Epithelial cell of proximal tubule (primary cell): ENCODE measurements at places on chromosomes 3 and 15. TPM values are rescaled to one million over a fixed set of nuclear protein-coding genes. Genes with fewer than 3 reads are reported as not detected.

The LMCD1 gene
- total RNA-seq = 69.0 and 70.2 TPM in 2 replicates

- DNase-seq = no peak
Measured at GRCh38 chr3:52032702-52033408, 23.5 kb downstream of the DUSP7 start.

DNA sequence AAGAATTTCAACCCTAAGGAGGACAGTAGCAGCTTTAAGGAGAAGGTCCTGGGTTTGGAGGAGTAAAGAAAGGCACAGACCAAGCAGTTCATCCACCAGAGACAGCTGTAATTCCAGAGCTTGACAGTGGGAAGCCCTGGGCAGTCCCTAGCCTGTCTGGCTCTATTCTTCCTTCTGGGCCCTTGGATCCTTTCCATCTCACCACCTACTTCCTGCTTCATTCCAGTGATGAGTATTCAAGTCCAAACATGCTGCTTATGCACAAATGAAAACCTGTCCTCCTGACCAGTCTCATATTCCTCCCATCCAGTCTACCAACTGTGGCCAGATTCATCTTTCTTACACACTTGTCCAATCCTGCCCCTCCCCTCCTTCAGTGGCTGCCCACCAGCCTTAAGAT, 171.4 kb downstream of the CNTN3 start:
- DNase-seq = no peak

GRCh38 chr3:120092474-120092873, 1.8 kb downstream of the GSK3B start:
- no peak for DNase-seq

DNA sequence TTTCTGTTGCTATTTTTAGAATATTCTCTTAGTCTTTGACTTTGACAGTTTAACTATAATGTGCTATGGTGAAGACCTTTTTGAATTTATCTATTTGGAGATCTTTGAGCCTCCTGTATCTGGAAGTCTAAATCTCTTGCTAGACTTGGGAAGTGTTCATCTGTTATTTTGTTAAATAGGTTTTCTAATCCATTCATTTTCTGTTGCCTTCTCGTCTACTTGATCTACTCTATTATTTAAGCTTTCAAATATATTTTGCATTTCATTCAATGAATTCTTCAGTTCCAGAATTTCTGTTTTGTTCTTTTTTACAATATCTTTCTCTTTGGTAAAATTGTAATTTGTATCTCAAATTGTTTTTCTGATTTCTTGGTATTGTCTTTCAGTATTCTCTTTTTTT, 47.8 kb downstream of the LEKR1 start:
- no peak for DNase-seq

GRCh38 chr3:173463250-173463649, 65.7 kb downstream of the NLGN1 start:
- DNase-seq = no peak

GRCh38 chr3:98829246-98829832, 66.2 kb downstream of the ST3GAL6 start:
- no peak for DNase-seq

- no peak for DNase-seq
Measured at GRCh38 chr3:123652342-123652984, 67.6 kb upstream of the HACD2 start.

GRCh38 chr3:64884536-64884935, 196.7 kb upstream of the ADAMTS9 start:
- DNase-seq = no peak

- no peak for DNase-seq
Measured at GRCh38 chr3:38722781-38723568, 73.5 kb upstream of the SCN5A start.

DNA sequence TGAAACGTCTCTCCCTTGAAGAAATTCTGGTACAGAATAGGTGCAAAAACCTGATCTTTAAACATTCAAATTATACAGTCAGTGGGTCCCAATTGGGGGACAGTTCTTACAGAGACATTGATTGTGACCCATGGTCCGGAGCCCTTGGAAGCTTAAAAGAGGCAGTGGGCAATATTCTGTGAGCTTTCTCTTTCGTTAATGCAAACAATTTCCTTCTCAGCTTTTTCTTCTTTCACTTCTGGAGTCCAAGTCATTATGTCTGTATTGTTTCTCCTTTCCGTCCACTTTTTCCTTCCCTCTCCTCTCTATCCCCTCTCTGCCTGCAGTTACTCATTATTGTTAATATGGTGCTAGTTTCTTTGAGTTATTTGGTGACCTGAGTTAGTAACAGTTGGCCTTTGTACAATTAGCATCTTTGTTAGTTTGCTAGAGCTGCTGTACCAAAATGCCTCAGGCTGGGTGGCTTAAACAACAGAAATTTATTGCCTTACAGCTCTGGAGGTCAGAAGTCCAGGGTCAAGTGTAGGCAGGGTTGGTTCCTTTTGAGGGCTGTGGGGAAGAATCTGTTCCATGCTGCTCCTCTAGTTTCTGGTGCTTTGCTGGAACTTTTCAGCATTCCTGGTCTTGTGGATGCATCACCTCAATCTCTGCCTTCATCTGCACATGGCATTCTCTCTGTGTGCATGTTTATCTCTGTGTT, 102.6 kb downstream of the GMPS start:
- DNase-seq = no peak

The DGKG gene
- total RNA-seq = 0.14 and 1.0 TPM in 2 replicates

- DNase-seq = no peak
Measured at GRCh38 chr15:55197362-55197705, 593 bp upstream of the RSL24D1 start.

- DNase-seq = no peak
Measured at GRCh38 chr15:61133361-61133760, 95.7 kb downstream of the RORA start.

The PLAAT1 gene
- 2.1 and 4.8 TPM in 2 replicates for total RNA-seq

DNA sequence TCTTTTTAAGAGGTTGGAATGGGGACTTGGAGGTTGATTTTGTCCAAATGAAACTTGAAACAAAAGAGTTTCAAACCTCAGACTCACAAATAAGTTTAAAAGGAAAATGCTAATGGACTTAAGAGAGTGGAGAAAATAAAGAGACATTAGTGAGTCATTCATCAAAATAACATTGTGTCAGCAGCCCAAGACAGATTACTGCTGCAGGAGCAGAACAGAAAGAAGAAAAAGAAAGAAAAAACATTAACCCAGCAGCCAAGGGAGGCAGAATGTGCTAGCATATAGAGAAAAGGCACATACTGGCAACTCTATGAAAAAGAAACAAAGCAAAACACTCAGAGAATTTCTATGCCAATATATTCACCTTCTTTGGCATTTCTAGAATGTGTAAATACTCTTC, 42.6 kb downstream of the ADAMTS9 start:
- DNase-seq = no peak

The PARP15 gene
- total RNA-seq = 0.07 TPM in 1 of 2 replicates, not detected in the other

DNA sequence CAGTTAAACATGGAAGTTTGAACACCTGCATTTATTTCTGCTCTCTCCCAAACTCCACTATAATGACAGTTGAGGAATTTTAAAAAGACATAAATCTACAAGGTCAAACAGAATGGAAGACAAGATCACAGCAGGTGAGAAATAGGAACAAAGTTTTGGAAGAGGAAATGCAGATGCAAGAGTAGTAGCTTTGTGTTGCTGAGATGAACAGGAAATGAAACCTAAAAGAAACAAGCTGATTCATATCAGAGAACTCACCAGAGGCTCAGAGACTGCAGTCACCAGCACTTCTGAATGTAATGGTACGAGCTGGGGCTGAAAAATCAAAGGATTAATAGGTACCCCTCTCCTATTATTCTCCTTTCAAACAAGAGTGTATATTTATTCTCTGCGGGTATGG, 459.9 kb downstream of the RAP2B start:
- no peak for DNase-seq

The THSD4 gene
- total RNA-seq = 23.9 and 73.5 TPM in 2 replicates

DNA sequence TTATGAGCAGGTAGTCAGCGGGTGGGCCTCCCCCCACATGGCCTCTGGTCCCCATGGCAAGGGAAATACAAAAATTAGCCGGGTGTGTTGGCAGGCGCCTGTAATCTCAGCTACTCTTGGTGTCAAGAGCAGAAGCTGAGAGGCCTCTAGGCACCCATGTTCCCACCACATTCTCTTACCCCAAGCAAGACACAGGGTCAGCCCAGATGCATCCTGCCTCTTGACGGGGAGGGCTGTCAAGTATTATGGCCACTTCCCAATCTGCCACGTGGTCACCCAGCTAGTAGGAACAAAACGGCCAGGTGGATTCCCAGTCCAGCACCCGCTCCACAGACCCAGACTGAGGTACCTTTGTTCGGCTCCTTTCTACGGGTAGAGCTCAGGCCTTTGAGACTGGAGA, 16.2 kb upstream of the SLC6A6 start:
- no peak for DNase-seq

The MESP2 gene
- total RNA-seq = 1.1 and 2.5 TPM in 2 replicates

- DNase-seq = no peak
Measured at GRCh38 chr3:100482176-100482575, 10.2 kb upstream of the TMEM45A start.
